ENCODE measurements at places on chromosomes 12 and 14.

- DNase-seq, result no peak
These were observed 5.1 kb downstream of the ARF6 start for GRCh38 chr14:49897965-49898364.

GRCh38 chr14:101372894-101373620, 188.2 kb upstream of the DIO3 start:
- no peak for DNase-seq

DNA sequence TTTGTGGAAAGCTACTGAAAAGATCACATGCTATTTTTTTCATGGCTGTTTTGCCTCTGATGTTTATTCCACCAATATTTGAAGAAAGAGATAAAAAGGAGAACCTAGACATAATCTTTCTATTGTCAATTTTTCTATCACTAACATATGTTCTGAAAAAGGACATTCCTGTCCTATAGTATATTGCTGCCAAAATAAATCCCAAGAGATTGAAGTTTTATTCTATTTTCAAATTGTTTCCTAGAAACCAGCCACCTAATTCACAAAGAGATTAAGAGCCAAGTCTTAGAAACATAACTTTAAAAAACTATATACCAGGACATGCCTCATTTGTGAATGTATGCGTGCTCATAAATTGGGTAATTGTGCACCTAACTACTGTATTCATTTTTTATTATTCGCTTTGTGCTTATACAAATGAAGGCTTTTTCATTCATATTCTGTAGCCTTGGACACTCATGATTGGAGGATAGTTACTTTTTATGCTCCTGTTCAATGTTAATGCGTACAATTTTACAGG, 200.7 kb downstream of the FUT8 start:
- DNase-seq, result no peak

DNA sequence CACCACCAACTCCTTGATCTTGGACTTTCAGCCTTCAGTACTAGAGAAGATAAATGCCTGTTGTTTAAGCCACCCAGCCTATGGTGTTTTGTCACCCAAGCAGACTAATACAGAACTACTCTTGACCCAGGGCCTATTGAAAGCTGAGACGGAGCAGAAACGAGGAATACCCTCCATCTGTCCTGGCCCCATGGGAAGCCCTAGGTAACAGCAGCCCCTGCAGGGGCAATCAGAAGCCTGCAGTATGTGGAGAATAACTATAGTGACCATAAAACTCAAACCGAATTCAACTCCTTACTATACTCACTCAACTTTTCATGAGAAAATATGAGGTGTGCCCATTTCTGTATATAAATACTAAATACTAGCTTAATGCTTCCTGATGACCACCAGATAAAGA, 307.4 kb downstream of the NUAK1 start:
- no peak for DNase-seq

DNA sequence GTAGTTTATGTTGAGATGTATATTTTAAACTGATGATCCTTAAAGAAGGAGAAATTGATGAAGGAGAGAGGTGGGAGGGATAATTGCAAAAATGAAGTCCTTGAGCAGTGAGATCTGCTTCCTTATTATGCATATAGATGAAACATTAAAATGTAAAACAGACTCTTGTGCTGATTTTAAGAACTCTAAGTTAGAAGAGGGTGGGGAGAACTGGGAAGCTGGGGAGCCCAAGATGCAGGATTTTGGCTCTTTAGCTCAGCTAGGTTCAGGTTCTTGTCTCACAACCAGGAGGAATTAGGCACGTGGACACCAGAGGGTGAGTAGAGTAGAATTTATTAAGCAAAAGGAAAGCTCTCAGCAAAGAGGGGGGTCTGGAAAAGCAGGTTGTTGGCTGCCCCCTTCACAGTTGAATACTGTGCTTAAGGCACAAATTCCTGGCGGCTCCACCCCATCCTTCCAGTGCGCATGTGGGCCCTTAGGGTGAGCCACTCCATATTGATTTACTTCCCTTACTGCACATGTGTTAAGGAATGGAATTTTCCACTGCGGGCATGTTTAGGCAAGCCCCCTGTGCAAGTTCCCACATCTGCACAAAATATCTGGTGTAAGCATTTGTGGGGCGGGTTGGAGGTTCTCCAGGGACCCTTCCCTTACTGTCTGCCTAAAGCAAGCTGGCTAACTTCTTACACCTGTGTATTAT, 141.9 kb downstream of the BICD1 start:
- no peak for DNase-seq

GRCh38 chr12:22656831-22657230, 31.9 kb downstream of the ETNK1 start:
- DNase-seq, result no peak

GRCh38 chr12:16392846-16393535, 45.5 kb downstream of the MGST1 start:
- DNase-seq, result no peak

DNA sequence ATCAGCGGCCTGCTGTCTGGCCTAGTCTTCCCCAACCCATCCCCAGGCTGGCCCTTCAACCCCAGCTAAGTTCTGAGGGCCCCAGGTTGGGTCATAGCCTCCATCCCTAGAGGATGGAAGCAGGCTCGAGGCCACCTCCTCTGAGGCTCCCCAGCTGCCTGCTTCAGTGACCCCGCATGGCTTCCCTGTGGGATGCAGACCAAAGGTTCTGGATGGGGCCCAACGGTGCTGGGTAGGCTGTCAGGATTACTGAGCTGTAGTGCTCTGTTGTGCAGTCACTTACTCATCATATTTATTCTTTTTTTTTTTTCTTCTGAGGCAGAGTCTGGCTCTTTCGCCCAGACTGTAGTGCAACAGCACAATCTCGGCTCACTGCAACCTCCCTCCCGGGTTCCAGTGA, 92.0 kb downstream of the IRF2BPL start:
- DNase-seq, result no peak

DNA sequence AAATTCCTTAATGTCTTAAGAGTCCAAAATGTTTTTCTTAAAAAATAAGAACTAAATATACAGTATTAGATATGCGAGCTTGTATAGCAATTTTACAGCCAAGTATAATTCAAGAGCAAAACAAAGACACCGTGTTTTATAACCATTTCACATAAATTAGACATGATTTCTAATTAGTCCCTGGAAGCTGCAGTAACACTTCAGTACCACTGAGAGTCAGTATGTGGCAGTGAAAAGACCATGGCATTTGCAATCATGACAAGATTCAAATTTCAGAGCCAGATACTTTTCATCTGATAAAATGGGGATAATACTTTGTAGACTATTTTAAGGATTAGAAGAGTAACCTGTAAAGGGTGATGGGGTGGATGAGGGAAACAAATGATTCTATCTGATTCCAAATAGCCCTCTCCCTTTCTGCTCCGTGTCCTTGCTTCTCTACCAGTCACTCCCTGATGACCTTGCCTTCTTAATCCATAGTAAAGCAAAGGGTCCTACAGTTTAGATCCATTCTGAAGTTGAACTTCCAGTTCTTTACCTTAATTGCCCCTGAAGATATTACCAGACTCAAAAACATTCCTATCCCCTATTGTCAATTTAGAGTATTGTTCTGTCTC, 145.4 kb upstream of the ABCD2 start:
- DNase-seq, result no peak

- DNase-seq, result no peak
These were observed 67.0 kb downstream of the FBXW8 start for GRCh38 chr12:116977465-116978380.

- no peak for DNase-seq
These were observed 12.6 kb upstream of the OR10P1 start for GRCh38 chr12:55624056-55624455.

DNA sequence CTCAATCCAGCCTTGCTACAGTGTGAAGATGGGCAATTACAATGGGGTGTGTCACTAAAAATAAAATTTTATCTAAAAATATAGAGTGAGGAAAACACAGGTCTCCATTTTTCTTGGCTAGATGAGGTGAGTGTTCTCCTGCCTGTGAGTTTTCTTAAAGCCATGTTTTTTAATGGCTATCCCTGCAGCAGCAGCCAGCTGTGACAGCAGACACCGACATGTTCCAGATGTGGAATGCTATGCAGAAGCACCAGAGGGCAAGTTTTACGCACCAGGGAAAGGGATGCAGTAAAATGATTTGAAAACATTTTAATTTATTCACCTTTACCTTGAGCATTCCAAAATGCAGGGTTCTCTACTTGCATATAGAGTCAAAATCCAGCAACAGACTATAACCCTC, 577.0 kb upstream of the STXBP6 start:
- DNase-seq, result no peak

- DNase-seq, result no peak
These were observed 3.2 kb upstream of the HDAC7 start for GRCh38 chr12:47822863-47823262.

DNA sequence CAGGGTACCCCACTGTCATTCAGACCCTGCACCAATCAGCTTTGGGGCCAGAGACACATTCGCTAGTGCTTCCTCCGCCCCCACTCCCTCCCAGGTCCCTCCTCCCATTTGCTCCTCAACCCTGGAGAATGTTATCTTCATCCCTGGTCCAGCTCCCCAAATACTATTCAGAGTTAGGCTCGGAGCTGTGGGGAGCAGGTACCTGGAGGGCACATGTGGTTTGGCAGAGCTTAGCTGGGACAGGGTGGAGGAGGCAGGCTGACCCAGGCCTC, 19.5 kb downstream of the VSX2 start:
- DNase-seq, result no peak

DNA sequence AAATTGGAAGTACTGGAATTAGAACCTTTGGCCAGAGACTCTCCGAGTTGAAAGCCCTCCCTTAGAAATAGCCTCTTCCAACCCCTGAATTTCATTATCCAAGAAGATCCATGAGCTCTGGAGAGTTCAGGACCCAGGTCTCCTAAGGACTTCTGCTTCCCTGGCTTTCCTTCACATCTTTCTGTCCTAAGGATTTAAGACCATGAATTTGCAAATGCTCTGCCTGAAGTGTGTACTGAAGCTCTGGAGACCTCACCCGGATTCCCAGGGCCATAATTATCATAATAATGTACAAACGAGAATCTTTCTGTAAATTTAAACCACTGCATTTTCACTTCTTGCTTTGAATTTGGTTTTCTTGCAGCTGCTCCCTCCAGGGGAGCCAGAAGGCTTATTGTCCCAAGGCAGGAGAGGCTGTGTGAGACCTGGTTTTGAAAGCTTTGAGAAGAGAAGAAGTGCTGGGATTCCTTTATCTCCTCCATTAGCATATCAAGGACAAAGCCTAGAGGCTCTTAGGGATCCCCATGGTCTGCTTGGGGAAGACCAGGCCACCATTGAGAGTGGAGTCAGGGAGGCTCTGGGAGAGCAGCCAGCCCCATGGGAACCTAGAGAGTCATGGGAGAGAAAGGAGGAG, 41.1 kb downstream of the GLRX5 start:
- no peak for DNase-seq

GRCh38 chr12:40158592-40159111, 52.8 kb upstream of the SLC2A13 start:
- DNase-seq, result no peak

DNA sequence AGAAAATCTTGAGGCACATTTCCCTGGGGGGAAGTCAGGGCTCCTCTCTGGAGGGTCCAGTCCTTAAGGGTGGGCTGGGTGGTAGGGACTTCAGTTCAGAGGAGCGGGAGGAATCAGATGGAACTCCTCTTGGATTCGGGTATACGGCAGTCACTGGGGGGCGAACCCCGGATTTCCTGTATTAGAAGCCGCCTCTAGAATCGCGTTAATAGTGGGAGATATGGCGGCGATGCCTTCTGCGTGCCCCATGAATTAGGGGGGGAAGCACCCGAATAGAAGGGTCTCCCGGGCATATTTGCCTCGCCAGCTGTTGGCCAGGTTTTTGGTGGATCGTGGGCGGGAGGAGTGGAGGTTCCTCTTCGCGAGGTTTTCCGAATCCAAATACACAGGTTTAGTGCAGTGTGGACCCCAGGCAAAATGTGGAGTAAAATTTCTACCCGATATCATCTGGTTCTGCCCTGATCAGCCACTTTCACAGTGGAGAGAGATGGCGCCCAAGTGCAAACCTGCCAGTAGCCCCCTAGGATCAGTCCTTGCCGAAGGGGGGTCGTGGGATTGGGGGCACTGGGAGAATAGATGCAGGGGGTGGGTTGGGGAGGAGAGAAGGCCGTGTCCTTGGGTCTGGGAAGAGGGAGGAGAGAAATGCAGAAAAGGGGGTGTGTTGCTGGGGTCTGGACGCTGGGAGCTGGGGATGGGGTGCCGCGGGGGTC, 628 bp downstream of the MEG3 start:
- no peak for DNase-seq

- no peak for DNase-seq
These were observed 6.3 kb upstream of the NYNRIN start for GRCh38 chr14:24392325-24393091.

DNA sequence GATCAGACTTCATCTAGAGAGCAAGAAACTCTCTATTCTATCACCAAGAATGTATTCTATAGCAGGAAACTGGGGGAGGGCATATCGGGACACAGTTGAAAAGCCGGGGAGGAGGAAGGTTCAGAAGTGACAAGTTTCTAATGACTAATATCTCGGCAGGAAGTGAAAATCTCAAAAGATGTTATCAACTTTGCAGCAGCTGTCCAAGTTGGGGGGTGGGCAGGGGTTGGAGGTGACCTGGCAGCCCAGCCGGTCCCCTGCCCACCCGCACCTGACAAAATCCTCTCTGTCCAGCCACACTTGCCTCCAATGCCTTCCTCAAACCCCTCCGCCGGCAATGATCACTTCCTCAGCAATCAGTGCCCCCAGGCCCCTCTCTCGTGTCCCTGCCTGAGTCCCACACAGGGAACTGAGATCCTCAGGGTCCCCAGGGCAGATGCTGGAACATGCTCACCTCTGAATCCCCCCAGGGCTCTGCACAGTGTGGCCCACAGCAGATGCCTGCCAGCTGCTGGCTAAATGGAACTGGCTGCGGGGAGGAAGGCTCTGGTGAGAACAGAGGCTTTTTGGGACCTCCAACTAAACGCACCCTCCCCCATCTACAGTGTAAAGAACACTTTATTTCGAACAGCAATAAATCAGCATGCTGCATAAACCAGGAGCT, 43.9 kb downstream of the CCDC88C start:
- DNase-seq, result no peak

DNA sequence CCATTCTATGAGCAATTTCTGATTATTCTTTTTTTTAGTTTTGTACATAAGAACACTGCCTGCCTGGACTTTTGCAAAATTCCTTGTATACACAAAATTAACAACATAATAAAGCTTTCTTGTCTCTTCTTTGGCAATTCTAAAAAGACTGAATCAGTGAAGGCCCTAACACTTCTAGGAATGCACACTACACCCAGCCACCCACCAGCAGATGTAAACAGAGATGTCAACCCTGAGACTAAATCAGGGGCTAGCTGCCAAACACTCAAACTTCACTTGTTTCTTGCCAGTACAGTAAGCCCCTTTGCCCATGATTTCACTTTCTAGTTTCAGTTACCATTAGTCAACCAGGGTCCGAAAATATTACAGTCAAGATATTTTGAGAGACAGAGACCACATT, 15.5 kb downstream of the DCAF5 start:
- no peak for DNase-seq

GRCh38 chr12:87332987-87333726, 696.0 kb downstream of the C12orf50 start:
- DNase-seq, result no peak

- no peak for DNase-seq
These were observed 92.5 kb upstream of the NAP1L1 start for GRCh38 chr12:76176940-76177339.

GRCh38 chr14:100606687-100607610, 19.7 kb upstream of the BEGAIN start:
- no peak for DNase-seq

All from stimulated activated CD4-positive, alpha-beta T cell treated with anti-CD3 and anti-CD28 coated beads, Interleukin-1b, Interleukin-23, amount 100 ng/mL, for 1 hour (primary cell).